ENCODE measurements at places on chromosomes 4 and X.
A peak's percentile ranks its signal among the peaks of the same experiment; 100 is the strongest.

- DNase-seq: no peak
Observed at GRCh38 chrX:115591856-115592842, 31.2 kb downstream of the PLS3 start.

DNA sequence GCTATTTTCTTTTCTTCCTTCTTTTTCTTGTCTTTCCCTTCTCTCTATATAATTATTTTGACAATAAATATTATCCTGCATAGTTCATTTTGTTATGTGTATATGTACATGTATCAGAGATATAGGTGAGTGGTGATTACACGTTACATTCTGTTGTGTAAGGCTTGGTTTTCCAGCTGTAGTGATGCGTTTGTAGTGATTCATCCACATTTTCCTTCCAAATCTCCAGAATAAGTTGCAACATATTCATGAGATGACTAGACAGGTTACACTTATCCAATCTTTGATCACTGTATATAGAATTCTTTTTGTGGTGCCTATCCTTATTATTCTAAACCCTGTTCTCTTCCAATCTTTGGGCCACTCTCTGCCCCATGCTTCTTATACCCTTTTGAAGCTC is 540.2 kb downstream of the GBA3 start:
- DNase-seq: no peak

GRCh38 chr4:128286474-128287058 is 1.0 kb downstream of the PGRMC2 start:
- DNase-seq: peak; percentile 11

- DNase-seq: no peak
Observed at GRCh38 chrX:74438764-74439163, 17.5 kb downstream of the SLC16A2 start.

DNA sequence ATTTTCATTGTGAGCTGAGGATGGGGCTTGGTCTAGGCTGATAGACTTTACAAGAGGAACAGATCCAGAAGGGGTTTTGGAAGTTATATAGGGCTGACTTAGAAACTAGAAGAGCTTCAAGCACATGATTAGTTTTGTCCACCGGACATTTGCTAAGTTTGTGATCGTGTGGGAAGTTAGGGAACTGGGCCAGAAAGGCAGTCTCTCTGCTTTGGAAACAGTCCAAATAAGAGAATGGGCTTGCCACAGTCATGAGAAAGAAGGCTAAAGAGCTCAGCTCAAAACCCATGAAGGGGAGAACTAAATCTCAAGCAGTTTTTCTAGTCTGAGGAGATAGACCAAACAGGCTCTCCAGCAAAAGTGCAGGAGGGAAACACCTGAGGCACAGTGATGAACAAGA is 67.8 kb downstream of the ZNF674 start:
- DNase-seq: no peak

GRCh38 chr4:188439641-188440311 is 300.5 kb downstream of the TRIML1 start:
- no peak for DNase-seq

GRCh38 chrX:81304563-81304962 is 102.7 kb downstream of the SH3BGRL start:
- no peak for DNase-seq

- no peak for DNase-seq
Observed at GRCh38 chrX:83845397-83845796, 15.5 kb upstream of the CYLC1 start.

DNA sequence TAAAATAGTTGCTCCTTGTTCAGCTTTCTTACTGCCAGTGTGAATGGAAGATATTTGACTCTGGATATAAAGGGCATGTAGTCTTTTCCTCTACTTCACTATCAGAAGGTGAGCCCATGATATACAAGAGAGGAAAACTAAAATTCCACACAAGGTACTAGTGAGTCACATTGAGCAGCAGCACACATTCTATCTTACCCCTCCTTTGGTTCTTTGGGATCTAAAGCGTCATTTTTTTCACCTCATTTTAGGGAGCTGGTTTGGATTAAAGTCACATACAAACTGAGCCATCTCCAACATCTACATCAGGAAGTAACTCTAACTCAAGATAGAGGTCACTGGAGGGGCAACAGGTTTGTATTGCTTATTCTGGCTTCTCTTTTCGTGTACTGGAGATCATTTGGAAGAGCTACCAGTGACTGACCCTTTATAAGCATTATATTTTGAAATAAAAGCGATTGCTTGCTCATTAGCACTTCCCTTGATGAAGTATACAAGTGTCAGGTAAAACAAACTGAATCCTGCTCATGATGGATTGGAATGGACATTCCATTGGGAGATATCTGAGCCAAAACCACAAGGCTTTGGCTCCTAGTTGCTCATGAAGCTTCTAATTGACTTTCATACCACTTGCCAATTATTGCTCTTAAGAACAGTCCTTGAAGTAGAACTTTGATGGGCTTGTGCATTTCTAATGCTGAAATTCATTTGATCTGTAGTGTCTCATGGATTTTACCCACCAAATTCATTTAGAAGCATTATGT is 124.1 kb downstream of the SPCS3 start:
- DNase-seq: no peak

- no peak for DNase-seq
Observed at GRCh38 chr4:126137782-126138170, 823.0 kb downstream of the FAT4 start.

GRCh38 chrX:134849390-134849789 is 141.4 kb upstream of the SMIM10 start:
- no peak for DNase-seq

DNA sequence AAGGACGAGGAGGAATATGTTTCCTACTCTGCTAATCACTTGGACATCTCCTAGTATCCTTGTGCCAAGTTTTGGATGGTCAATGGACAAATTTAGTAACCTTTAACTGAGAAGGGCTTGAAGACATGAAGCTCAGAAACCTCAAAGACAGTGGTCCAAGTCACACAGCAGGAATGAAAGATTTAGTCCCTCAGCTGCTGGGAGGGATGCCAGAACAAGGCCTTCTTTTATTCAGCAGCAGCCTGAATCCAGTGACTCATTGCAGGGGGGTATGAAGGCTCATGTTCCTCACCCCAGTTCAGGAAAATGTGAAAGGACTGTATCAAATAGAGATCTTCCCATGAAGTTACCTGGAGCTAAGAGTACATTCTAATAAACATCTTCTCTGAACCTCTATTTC is 214.9 kb upstream of the UGT8 start:
- no peak for DNase-seq

- DNase-seq: no peak
Observed at GRCh38 chr4:97279391-97279790, 863.9 kb downstream of the STPG2 start.

- no peak for DNase-seq
Observed at GRCh38 chr4:118969359-118969758, 80.7 kb downstream of the SYNPO2 start.

Measured in memory B cell (primary cell).